AML-193 (cell line): ENCODE measurements at places on chromosomes 12 and 14.

GRCh38 chr14:85061256-85061655 is 468.7 kb upstream of the FLRT2 start:
- no peak for DNase-seq

DNA sequence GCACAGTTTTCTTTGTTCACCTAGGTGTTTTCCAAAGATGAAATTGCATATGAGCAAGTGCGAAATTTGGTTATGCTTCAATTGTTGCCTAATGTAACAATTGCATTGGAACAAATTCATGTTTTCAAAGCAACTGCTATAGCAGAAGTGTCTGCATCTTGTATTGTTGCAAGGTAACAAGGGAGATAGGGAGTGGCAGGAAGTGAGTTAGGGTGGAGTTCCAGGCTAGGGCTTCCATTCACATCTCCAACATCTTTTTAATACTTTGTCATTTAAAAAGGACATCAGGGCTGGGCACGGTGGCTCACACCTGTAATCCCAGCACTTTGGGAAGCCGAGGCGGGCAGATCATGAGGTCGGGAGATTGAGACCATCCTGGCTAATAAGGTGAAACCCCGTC is 312.3 kb upstream of the E2F7 start:
- DNase-seq = no peak

DNA sequence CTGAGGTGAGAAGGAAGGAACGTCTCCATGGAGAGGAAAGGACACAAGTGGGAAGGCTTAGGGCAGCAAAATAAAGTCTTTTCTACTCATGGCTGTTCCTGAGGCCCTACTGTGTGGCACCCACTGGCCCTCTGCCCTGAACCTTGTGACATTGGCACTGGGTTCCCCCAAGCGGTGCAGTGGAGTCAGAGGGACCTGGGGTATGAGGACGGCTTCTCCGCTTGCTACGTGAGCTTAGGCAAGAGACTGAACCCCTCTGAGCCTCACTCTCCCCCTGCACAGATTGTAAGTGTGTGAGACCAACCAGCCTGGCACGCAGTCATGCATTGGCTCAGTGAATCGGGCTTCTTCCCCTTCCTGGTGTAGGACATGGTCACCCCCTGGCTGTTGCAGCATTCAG is 19.7 kb downstream of the SLC6A12 start:
- DNase-seq = no peak

- DNase-seq = no peak
Measured at GRCh38 chr14:35669782-35670181, 135.8 kb downstream of the INSM2 start.

- DNase-seq = no peak
Measured at GRCh38 chr12:7373226-7373625, 69.4 kb downstream of the ACSM4 start.

DNA sequence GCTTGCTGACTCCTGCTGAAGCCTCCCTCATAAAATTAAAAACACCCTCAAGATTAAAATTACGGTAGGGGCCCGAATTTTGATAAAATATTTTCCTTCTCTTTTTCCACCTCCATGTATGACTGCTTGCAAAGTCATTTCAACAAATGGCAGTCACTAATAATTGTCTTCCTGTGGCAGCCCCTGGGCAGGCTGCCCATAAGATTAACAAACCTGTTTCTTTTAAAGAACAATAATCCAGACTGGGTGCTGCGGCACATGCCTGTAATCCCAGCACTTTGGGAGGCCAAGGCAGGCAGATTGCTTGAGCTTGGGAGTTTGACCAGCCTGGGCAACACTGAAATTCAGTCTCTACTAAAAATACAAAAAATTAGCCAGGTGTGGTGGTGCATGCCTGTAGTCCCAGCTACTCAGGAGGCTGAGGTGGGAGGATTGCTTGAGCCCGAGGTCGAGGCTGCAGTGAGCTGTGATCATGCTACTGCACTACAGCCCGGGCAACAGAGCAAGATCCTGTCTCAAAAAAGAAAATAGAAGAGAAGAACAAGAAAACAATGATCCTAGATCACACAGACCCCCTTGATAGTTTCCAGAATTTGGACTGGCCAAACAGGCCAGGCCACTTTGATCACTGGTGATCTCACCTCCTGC is 8.7 kb downstream of the SAV1 start:
- DNase-seq = no peak

GRCh38 chr12:12025799-12026386 is 44.8 kb upstream of the BCL2L14 start:
- no peak for DNase-seq

- DNase-seq = no peak
Measured at GRCh38 chr12:132586929-132587328, 23.5 kb downstream of the LRCOL1 start.

DNA sequence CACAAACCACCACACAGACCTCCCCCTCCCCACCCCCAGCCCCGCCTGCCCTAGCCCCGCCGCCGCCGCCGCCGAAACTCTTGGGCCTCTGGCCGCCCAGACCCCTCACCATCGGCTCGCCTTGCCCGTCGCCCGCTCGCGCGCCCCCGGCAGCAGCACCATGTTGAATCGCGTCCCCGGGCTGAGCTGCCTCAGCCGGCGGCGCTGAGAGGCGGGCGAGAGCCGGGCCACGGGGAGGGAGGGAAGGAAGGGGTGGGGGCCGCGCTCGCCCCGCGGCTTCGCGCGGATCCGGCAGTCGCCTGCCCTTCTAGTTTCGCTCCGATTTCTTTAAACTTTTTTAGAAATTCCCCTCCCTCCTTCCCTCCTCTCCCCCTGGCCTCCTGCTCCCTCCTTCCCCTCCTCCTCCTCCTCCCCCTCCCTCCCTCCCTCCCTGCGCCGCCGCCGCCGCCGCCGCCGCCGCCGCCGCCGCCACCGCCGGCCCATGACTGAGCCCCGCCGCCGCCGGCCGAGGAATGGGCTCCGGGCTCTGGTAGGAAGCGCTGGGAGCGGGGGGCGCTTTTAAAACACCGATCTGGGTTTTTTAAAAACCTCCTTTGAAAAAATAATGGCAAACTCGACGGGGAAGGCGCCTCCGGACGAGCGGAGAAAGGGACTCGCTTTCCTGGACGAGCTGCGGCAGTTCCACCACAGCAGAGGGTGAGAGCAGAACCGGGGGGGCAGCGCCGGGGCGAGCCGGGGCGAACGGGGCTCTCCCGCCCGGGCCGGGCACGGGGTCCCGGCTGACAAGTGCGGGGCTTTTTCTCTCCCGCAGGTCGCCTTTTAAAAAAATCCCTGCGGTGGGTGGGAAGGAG is at the start of gene ARID2:
Gene ARID2 (plus strand): TSS at position 474 of the 851 bp plus-strand sequence. CDS start 131 bp downstream, at position 605.
- DNase-seq = peak; percentile 42

DNA sequence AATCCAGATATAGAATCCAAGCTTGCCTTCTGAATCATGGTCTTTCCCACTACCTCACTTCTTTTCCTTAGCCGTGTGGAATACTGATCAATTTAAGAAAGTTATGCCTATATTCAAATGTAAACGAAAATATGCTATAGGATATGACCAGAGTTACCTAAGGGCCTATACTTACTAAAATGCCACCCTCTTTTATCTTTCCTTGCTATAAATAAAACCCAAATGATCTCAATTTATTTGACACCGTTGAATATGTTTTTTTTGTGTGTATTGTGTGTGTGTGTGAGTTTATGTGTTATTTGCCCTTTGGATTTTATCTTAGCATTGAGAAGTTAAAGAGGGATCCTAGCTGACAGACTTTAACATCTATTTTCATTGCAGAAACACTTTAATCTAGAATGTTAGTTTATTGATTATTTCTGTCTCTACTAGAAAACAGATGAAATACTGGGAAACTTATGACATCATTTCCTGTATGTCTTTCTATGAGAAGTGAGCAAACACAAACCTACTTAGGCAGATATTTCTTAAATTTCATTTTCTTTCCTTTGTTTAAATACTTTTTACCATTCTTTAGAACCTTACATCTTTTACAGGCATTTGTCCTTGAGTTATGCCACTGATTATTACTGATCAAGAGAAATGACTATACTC is 2.0 kb upstream of the TAS2R9 start:
- DNase-seq = no peak

- DNase-seq = no peak
Measured at GRCh38 chr14:33057585-33057984, 118.9 kb downstream of the NPAS3 start.

- DNase-seq = no peak
Measured at GRCh38 chr12:12474931-12475795, 87.5 kb downstream of the DUSP16 start.
